ENCODE measurements at places on chromosomes 1 and 21.
A peak's percentile ranks its signal among the peaks of the same experiment; 100 is the strongest.

DNA sequence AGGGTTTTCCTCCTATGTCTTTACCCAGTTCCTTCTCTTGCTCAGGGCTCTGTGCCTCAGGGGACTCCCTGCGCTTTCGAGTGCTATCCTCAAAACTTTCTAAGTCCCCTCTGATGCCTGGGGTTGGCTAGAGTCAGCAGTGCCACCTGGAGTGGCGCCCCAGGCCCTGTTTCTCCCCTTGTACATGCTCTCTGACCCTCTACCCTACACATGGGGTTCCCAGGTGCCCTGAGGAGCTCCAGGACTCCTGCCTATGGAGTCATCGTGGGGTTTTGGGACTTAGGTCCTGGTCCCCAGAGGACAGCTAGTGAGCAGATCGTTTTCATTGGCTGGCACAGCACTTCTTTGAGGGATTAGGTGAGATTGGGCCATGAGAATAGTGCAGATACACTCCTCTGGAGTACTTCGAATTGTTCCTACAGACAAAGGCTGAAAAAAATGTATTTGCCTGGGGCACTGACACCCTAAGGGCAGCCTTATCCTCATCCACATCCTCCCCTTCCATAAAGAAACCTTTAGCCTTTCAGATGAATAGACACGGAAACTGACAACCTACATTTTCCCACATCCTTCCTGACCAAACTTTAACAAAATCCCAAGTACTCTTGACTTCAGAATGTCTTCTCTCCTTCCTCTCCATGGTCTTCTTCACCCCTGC, 41.5 kb downstream of the LGR6 start:
- DNase-seq: no peak

- peak; percentile 14 for DNase-seq
Measured at GRCh38 chr1:11384170-11384554, 94.8 kb upstream of the DISP3 start.

GRCh38 chr1:209630383-209631225, 21.6 kb downstream of the LAMB3 start:
- DNase-seq: no peak

- DNase-seq: no peak
Measured at GRCh38 chr1:230248016-230248888, 177.9 kb downstream of the PGBD5 start.

GRCh38 chr1:22137004-22137720, 5.7 kb downstream of the WNT4 start:
- DNase-seq: peak; percentile 66

- no peak for DNase-seq
Measured at GRCh38 chr1:154352245-154352580, 26.9 kb downstream of the ATP8B2 start.

DNA sequence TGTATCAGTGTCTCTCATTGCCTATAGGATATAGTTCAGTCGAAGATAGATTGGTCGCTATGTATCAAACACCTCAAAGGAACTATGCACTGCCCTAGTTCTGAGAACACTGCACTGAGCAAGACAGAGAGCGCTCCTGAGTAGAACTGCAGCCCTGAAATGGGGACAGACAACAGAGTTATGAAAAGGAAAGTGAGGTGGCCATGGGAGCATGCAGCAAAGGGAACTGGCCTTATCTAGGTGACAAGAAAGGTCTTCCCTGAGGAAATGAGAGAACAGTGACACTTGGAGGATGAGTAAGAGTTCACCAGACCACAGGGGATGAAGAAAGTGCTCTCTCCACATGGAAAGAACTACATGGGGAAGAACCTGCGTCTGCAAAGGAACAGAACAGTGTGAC, 7.5 kb upstream of the G0S2 start:
- no peak for DNase-seq

DNA sequence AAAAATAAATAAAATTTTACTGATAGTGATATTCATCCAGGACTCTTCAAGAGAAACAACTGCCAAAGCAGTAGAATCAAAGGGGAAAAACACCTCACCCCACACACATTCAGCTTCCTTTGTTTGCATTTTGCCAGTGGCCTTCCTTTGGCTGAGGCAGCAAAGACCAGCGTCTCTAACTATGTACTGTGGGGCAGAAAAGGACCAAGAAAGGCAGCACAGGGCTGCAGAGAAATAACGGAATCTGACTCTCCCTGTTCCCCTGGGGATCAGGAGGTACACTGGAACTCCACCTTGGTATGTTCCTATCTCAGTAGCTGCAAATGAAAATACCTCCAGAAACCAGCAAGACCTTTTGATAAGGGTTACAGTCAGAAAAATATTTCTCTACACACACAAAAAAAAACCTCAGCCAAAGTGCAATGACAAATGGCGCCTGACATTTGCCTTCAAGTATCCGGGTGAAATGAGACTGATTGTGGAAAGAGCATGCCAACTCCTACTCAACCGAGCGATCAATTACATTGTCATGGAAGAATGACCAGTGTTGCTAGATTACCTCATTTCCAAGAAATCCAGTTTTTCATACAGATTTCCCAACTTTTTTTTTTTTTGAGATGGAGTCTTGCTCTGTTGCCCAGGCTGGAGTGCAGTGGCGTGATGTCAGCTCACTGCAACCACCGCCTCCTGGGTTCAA, 50.9 kb downstream of the TARBP1 start:
- DNase-seq: no peak

GRCh38 chr1:36885540-36886357, 148.6 kb downstream of the GRIK3 start:
- DNase-seq: no peak

DNA sequence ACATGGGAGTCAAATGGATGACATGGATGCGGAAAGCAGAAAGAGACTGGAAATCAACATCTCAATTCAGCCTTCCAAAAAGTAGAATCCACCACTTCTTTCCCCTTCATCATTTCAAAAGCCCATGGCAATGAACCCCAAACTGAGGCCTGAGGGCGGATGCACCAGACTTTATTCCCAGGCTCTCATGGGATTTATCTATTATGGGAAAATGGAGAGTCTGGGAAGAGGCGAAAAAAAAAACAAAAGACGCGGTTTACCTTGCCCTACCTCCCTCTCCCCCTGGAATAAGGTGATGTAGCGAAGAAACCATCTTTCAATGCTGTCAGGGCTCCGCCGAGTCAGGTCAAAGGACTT, 624 bp downstream of the KIFAP3 start:
- no peak for DNase-seq

DNA sequence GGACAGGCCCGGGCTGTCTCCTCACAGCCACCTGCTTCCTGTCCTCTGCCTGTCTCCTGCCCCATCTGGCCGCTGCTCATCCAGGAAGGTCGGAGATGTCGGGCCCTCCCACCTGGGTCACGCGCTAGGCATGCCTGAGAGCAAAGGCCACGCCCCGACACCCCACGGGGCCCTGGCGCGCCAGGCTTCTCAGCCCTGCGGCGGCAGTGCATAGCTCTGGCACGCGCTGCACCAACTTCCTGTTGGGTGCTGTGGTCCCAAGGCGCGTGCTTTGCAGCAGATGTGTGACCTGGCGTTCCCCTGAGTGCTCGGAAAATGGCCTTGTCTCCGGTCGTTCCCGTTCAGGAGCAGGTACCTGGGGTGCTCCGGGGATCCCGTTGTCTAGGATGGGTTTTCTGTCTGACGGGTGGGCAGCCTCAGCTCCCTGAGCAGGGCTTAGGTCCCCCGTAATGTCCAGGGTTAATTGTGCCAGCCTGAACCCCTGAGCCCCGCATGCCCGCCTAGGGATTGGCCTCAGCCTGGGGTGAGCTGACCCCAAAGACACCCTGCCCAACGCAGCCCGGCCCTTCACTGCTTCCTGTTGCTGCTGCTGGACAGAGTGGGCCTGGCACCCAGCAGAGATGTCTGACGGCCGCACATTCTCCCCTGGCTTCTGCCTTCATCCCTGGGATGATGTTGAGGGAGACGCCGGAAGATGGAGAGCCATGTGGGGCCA, 19.4 kb upstream of the KCNAB2 start:
- no peak for DNase-seq

DNA sequence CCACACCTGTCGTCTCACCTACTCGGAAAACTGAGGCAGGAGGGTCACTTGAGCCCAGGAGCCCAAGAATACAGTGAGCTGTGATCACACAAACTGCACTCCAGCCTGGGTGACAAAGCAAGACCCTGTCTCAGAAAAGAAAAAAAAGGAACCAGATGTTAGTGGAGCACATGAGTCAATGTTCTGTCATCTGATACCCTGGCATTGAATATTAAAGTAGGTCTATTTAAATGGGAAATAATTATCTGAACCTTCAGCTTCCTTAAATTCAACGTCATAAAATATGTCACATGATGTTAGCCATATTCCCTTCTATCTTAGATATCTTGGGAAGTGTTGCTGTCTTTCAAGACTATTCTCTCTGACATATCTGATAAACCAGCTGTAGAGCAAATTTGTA, 47.3 kb downstream of the NCAM2 start:
- no peak for DNase-seq

- DNase-seq: no peak
Measured at GRCh38 chr1:15056515-15057285, 96.8 kb upstream of the TMEM51 start.

DNA sequence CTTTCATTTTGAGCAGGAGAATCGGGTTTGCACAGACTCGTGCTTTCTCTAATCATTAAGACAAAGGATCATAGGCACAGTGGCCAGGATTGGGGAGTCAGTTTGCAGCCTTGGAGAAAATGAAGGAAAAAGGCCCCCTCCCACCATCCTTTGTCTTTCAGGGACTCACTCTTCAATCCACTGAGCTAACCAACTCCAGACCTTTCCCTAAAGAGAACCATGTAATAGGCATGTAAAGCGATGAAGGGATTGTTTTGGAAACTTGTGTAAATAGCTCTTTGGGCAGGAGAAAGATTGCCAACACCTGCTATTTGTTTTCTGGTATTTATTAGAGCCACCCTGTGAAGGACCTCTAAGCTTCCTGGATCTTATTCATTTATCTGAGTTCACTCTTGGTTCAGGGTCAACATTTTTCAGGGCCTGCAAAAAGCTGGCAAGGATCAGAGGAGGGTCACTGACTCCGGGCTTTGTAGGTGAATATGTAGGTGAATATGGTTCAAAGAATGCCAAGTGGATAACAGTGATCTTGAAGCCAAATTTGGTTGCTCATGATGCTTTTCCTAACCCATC, 192.6 kb upstream of the FGGY start:
- DNase-seq: no peak

DNA sequence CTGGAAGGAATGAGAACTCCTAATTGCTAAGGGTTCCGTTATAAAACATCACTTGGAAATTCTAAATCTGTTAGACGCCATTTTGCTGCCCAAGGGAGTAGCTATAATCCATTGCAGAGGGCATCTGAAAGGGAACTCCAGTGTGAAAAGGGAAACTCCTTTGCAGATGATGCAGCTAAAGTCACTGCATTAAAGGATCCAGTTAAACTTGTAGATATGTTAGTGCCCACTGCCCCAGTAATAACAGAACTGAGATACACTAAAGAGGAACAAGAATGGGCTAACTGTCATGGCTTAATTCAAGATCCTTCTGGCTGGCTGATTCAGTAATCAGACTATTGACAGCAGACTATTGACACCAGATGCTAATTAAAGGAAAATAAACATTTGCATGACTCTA, 81.8 kb upstream of the KIAA0040 start:
- DNase-seq: no peak

DNA sequence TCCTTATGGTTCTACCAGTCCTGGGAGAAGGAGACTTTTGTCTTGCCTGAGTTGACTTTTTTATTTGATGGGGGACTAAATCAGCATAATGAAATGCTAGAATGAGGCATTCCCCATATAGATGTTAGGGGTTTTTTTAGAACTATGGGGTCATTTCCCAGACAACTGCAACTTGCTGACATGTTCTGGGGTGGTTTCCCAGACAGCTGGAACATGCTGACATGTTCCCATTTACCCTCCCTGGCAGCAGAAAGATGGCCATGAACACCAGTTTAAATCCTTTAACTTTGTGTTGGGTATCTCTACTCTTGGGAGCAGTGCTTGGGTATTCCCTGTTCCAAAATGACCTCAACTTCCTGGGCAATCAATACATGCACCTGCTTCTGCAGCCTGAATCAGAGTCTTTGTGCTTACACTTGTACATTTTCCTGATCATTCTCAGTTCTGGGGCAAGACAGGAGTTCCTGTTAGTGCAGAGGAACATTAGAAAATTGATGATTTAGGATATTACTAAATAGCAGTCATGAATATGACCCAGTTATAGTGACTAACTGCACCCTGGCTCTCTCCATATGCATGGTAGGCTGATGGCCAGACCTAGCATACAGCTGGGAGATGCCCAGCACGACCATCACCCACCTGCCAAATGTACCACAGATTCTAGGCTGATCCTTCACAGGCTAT, 75.4 kb upstream of the CD5L start:
- DNase-seq: no peak

DNA sequence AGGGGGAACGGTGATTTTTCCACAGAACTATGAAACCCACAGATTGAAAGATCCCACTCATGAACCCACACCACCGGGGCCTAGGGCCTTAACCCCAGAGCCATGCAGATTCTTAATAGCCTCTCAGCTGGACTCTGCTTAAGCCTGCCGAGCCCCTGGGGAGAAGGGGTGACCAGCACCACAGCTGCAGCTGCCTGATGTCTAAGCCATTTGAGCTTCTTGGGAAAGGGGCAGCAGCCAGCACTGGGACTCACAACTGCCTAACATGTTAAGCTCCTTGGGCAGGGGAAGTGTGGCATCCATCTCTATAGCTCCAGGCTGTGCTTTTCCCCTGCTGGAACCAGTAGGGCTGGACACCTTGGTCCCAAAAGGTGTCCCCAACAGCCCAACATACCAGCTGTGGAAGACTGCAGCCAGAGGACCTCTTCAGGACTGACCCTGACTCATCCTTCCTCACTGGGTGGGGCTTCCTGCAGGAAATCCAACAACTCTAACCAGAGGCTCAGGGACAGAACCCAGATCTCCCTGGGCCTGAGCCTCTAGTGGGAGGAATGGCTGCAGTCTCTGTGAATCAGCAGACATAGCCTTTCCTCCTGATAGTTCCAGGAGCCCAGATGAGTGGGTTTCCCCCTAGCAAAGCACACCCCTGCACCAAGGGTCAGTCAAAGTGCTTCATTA, 34.6 kb upstream of the FMO3 start:
- DNase-seq: no peak

- DNase-seq: no peak
Measured at GRCh38 chr1:226643611-226644540, 95.2 kb downstream of the ITPKB start.

DNA sequence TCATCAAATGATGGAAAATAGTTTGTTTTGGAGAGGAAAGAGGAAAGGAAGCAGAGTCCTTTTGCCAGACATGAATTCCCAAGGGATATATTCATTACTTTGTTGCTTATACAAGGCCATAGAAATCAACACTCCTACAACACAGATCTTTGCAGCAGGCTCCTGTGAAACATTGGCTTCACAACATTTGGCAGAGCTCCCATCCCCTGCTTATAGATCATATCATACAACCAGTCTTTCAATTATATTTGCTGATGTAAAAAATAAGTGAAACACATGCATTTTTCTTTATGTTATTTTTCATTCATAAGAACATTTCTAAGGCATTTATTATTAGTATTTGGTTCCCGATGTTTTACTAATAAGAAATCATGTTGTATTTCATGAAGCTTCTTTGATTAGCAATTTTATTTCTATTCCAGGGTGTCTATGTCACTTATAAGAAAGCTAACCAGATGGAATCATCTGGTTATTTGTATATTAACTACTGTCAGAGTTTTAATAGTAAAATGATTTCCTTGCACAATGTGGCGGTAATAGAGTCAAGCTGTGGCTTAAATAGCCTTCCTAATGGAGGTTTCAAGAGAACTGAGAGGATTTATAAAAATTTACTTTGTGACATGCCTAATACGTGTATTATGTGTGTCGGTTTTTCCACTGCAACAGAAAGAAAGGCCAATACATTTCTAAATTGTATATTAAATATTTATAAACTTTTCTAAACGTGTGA, 470.3 kb upstream of the NCAM2 start:
- DNase-seq: no peak

GRCh38 chr21:36628761-36629460, 70.0 kb upstream of the SIM2 start:
- DNase-seq: no peak
